EL (cell line): ENCODE measurements at places on chromosomes 2 and 18.

DNA sequence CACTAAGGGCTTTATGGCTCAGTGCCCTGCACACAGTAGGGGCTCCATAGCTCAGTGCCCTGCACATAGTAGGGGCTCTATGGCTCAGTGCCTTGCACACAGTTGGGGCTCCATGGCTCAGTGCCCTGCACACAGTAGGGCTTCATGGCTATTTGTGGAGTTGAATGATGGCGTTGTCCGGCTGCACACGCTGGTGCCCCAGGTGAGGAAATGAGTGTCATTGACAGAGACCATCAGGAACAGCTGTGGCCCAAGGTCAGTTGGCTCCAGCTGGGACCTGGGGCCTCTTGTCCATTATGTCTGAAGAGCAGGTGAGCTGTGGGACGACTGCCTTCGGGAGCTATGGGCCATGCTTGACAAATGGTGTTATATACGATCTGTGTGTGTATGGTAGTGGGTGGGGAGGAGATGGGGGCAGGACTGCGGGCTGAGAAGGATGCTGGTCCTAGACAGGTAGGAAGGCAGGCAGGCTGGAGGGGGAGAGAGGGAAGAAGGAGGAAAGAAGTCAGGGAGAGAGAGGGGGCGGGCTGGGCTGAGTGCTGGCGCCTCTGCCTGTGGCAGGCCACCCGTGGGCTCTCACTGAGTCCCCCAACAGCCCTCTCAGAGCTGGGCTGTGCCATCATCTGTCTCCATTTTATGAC, 130.6 kb downstream of the CLIP4 start:
- no peak for DNase-seq

GRCh38 chr2:105445976-105446375, 47.1 kb upstream of the FHL2 start:
- no peak for DNase-seq

DNA sequence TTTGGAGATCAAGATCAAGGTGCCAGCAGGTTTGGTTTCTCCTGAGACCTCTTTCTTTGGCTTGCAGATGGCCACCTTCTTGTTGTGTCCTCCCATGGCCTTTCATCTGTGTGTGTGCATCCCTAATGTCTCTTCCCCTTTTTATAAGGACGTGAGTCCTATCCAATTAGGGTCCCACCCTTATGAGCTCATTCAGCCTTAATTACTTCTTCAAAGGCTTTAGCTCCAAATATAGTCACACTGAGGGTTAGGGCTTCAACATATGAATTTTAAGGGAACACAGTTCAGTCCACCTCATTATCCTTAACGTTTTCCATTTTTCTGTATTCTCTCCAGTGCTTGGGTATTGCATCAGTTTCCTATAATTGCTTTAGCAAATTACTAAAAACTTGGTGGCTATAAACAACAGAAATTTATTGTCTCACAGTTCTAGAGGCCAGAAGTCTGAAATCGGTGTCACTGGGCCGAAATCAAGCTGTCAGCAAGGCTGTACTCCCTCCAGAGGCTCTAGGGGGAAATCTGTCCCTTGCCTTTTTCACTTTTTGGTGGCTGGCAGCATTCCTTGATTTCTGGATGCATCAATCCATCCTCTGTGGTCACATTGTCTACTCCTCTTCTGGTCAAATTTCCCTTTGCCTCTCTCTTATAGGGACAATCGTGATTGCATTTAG, 34.1 kb downstream of the CDC42EP3 start:
- no peak for DNase-seq

DNA sequence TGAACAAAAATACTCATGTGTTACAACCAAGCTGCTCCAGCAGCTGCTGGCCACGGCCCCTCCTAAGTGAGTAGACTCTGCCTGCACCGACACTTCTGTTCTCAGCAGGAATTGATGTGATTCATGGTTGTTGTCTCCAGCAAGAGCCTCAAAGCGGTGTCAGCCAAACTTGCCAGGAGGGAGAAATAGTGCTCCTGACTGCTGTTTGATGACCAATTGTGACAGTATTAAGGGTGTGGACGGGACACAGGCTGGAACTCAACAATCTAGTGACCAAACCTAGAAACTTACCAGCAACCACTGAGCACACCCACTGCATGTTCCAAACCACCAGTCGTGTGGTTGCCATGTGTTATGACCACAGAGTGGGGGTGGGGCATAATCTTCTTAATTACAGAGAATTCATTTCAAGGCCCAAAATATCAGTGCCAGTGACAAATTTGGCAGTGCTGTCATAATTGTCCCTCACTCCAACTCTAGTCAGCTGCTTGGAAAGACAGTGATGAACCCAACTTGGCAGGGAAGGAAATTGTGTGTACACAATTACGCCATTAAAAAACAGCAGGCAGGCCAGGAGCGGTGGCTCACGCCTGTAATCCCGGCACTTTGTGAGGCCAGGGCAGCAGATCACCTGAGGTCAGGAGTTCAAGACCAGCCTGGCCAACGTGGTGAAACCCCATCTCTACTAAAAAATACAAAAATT, 30.4 kb downstream of the FBLN7 start:
- no peak for DNase-seq

DNA sequence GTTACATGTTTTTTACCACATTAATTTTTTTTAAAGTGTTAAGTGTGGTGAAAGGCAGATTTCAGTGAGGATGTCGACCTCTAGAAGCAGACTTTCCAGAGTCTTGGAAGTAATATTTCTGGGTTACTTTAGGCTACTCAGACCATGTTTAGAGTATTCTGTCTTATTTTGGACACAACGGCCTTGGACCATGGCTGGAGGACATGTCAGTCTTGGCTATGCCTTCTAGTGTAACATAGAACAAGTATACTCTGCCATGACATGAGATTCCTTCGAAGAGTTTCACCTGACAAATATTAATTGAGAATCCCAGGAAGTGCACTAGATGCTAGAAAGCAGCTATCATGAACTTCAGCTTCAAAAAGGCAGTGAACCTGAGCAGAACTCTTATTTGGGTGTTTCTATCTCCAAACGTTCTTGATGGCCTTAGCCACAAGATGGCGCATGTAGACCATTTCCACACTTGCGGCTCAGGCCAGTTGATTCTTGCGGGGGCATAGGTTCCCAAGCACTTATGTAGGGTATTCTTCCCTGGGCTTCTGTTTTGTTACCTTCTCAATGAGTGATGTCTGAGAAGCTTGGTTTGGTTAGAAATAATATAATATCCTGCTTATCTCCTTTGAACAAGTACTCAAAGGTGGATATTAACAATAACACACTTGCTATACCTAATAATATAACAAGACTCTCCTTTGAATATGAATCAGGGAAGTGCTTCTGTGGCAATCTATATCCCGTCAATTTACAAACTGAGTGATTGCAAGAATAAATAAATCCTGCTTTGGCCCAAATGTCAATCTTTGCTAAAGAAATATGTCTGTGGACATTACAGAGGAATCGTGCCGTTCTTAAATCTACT, 62.0 kb downstream of the CACNB4 start:
- DNase-seq = peak; percentile 62

DNA sequence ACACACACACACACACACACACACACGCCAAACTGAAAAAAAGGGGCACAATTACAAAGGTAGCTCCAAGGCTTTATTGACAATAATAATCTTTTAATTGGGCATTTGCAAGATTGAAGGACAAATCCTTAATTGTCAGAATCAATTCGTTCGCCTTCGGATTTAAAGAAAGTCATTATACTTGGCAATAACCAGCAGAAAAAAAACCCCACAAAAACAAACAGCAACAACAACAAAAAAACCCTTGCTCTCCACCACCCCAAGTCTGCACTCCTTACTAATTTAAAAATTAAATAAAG, 1.8 kb upstream of the HOXD8 start:
- DNase-seq = no peak

DNA sequence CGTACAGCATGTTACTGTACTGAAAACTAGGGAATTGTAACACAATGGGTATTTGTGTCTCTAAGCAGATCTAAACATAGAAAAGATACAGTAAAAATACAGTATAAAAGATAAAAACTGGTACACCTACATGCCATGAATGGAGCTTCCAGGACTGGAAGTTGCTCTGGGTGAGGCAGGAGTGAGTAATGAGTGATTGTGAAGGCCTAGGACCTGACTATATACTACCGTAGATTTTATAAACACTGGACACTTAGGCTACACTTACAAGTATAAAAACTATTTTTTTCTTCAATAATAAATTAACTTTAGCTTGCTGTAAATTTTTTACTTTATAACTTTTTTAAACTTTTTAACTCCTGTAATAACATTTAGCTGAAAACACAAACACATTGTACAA, 324.4 kb upstream of the TNP1 start:
- no peak for DNase-seq

GRCh38 chr2:225319872-225320271, 79.6 kb upstream of the NYAP2 start:
- no peak for DNase-seq

- no peak for DNase-seq
Measured at GRCh38 chr2:70503896-70504295, 49.7 kb downstream of the TGFA start.

- peak; percentile 15 for DNase-seq
Measured at GRCh38 chr2:199861132-199861774, 10.3 kb upstream of the FTCDNL1 start.

GRCh38 chr2:237546876-237547395, 19.4 kb upstream of the PRLH start:
- no peak for DNase-seq

DNA sequence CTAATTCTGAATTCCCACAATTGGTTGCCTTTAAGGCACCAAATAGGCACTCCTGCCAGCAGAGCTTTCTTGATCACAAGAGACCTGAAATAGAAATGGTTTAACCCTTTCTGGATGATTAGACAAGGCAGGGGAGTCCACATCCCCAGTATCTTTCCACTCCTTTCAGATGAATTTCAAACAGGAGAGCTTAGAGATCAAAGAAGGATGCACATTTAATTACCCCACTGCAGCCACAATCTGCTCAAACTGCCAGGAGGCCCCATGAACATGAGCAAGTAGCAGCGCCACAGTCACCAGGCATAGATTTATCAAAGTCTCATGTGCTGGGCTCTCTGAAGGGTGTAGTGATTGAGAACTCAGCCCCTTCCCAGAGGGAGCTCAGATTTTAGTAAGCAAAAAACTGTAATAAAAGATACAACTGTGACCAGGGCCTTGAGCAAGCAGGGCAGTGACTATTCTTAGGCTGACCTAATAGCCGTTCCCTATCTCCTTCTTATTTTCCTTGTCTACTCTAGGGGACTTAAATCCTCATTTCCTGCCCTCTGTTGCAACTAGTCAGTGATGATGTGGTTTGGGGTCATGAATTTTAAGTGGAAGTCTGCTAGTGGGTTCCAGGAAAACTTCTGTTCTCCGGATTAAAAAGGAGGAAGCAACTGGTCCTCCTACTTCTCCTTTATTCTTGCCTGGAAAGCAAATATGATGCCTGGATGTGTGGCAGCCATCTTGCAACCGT, 53.7 kb downstream of the SLC4A3 start:
- DNase-seq = no peak

DNA sequence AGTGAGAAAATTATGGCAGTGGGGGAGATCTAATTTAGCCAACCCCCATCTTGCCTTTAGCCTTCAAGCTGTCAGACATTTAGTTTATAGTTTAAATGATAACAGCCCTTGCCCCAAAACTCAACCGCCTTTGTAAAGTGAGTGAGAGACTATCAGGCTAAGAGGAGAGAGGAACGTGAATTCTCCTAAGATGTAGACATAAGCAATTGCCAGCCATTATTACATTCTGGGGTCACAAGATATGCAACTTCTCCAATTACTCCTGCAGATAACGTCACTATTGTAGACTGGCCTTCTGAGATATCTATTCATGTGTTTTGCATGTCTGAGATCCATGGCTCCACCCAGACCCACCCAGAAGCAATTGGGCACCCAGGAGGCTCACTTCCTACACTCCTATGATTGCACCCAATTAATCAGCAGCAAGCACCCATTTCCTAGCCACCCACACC, 307.3 kb downstream of the NBAS start:
- DNase-seq = no peak

DNA sequence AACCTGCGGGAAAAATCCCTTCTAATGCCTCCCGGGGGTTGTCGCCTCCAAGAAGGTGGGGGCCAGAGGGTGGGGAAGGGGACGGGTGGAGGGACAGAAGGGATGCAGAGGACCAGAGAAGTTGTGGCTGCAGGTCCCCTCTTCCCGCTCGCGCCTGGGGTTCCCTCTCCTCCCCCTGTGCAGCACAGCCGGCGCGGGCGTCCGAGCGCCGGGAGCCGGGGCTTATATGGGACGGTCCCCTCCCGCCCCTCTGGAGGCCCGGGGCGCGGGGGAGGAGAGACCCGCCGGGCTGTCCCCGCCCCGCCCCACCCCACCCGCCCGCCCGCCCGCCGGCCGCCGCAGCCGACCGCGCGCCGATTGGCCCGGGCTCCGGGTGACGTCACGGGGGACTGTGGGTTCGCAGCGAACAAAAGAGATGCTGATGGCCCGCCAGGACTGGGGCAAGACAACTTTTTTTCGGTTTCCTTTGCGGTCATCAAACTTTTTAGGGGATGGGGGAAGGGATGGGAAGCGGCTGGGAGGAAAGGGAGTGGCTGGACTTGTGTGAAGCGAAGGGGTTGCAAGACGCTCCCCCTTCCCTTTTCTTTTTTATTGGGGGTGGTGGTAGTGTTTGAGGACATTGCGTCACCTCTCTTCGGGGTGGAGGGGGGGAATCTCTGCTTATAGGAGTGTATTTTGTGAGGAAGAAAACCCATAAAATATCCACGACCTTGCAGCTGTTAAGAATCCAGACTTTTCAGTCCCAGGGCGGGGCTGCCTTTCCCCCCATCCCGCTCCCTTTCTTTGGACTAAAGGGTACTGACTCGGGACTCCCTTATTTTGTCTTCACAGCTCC, at the start of gene FN1:
TSS of gene FN1 (minus strand) at position 199 of the 835 bp plus-strand sequence. CDS start 266 bp downstream, outside the sequence.
- peak; percentile 98 for DNase-seq

GRCh38 chr2:12498286-12498685, 218.4 kb upstream of the TRIB2 start:
- DNase-seq = no peak

GRCh38 chr2:169818241-169818640, 6.5 kb downstream of the METTL5 start:
- no peak for DNase-seq

GRCh38 chr2:185895828-185896693, 157.5 kb downstream of the FSIP2 start:
- no peak for DNase-seq

DNA sequence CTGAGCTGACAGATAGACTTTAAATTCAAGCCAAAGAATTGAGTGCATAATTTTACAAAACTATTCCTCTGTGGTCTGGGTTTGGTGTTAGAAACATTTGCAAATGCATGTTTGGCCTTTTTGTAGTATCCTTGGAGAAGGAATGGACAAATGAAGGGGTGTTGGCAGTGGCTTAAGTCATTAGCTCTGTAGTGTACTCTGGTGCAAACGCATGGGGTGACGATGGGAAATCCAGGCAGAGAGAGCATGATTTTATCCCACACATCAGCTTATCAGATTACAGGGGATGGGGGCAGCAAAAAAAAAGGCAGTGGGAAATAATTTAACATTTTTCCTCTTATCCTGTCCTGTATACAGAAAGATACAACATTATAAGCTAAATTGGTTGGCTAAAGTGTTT, 320.6 kb downstream of the ZNF516 start:
- DNase-seq = no peak

DNA sequence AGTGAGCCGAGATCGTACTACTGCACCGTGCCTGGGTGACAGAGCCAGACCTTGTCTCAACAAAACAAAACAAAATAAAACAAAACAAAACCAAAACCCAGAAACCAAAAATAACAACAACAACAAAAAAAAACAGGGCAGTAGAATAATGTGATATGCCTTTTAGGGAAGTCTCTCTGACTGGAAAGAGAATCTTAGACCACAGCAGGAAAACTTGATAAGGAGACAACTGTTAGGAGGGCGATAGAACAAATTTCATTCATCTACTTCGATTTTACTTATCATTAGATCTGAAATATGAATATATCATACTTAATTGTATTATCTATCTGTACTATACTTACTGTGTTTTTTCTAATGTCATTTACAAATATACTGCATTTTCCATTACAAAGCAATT, 109.0 kb upstream of the CNTNAP5 start:
- no peak for DNase-seq
